ENCODE measurements at places on chromosomes 7 and 10. TPM values are rescaled to one million over a fixed set of nuclear protein-coding genes. Genes with fewer than 3 reads are reported as not detected.

FGFR2 gene
- 0.17 TPM for total RNA-seq

GSDME gene
- total RNA-seq, result 12.0 TPM

JCAD gene
- 7.8 TPM for total RNA-seq

PRLHR gene
- total RNA-seq, result not detected

TWIST1 gene
- total RNA-seq, result 22.3 TPM

TMEM130 gene
- not detected for total RNA-seq

EPO gene
- not detected for total RNA-seq
